M059J (cell line): ENCODE measurements at places on chromosomes 2 and 18. TPM values are rescaled to one million over a fixed set of nuclear protein-coding genes. Genes with fewer than 3 reads are reported as not detected.
A peak's percentile ranks its signal among the peaks of the same experiment; 100 is the strongest.

The SRD5A2 gene
- not detected in 2 replicates for total RNA-seq

The R3HDM1 gene
- total RNA-seq, result 13.9 and 19.7 TPM in 2 replicates

DNA sequence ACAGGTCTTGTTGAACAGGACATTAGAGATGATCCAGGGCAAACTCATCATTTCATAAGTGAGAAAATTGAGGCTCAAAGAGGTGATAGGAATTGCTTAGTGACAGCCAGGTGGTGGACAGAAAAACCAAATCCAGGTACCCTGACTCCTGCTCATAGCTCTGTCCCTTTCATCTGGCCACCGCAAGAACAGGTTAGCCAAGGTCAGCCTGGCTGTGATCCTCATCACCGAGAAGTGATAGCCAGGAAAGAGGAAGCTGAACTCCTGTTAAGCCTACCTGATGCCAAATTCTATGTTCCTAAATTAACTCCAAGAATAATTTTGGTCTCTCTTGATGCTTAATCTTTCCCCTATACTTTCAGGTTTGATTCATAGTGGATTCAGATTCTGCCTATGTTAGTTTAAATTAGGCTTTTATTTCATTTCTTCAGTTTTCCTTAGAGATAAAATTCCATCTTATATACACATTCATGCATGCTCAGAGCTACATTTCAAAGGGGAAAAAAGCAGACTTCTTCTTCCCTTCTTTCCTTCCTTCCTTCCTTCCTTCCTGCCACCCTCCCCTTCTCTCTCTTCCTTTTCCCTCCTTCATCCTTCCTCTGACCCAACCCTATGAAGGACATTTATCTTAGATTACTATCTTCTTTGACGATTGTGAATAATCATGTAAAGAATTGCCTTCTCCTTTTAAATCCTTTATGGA, 17.3 kb upstream of the CRIM1 start:
- DNase-seq, result no peak

The INPP4A gene
- 10.2 and 14.3 TPM in 2 replicates for total RNA-seq

DNA sequence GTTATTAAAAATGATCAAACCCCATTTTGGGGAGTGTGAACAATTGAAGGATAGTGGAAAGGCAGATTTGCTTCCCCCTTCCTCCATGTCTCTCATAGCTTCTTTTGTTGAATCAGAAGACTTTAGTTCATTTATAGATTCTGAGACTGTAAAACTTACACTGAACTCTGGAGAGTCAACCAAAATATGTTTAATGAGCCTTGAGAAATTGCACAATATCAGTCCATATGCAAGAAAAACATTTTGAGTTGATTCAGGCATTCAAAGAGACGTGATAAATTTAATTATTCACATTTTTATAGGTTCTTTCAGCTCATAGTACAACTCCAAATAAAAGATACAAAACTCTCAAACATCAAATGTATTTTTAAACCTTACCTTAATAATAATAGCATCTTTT, 354.4 kb upstream of the SPRED2 start:
- no peak for DNase-seq

DNA sequence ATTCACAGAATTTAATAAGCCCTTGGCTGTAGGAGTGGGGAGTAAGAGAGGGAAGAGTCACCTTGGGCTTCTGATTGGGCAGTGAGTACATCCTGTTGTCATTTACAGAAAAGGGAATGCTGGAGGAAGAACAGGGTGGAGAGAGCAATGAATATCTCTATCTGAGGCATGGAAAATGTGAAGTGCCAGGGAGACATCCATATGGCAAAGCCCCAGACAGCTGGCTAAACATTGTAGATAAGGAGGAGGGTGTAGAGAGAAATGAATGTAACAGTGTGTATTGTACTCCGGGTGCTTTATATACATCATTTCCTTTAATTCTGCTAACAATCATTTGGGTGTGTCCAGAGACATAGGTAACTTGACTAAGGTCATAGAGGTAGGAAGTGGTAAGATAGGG, 103.5 kb downstream of the UPP2 start:
- DNase-seq, result no peak

The GAREM1 gene
- total RNA-seq, result 0.02 and 0.17 TPM in 2 replicates

- no peak for DNase-seq
These were observed 65.7 kb upstream of the CNGA3 start for GRCh38 chr2:98280376-98281102.

DNA sequence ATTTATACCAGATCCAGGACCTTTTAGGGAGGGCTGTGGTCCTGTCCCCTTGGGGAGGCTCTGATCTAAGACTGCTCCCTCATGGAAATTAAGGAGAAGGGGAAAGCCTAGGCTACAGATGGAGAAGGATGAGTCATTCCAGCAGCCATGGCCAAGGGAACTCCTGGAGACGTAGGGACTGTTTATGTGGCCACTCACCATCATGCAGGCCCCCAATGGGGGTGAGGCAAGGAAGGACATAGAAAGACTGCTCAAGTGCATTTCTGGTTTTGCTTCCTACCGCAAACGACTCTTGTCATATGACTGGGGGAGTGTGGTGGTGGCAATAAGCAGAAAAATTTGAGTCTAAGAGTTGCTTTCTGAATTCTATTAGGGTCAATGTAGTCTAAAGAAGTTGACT, 54.0 kb upstream of the CYP1B1 start:
- DNase-seq, result peak; percentile 67
